ENCODE measurements at places on chromosomes 3 and 15.

DNA sequence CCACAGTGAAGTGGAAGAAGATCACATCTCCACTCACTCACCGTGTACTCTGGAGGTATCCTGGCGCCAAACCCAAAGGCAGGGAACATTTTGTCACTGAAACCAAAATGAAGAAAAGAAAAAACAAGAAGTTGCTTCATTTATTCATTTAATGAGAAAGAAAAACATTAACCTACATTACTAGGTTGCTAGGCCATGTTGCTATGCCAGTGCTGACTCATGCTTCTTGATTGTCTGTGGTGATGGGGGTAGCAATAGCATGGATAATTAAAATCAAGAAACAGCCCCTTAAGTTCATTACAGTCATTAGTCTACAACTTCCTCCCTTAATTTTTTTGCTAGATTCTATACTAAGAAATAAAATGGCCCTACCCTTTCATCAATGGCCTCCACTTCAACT lies 52.7 kb upstream of the MRPL3 start:
- DNase-seq = no peak

DNA sequence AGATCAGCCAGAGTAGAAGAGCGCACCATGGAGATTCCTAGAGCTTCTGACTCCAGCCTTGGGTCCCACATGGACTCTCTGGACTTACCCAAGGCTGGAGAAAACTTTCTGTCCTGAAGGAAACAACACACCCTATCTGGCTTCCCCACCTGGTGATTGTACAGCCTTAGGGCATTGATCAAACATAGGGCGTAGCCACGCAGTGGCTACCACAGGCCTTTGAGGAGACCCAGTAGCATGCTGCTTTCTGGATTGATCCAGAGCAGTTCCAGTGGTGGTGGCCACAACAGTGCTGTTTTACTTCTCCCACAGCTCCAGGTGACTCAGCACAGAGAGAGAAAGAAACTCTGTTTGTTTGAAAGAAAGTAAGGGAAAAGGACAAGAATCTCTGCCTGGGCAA lies 23.5 kb downstream of the PYDC2 start:
- DNase-seq = no peak

DNA sequence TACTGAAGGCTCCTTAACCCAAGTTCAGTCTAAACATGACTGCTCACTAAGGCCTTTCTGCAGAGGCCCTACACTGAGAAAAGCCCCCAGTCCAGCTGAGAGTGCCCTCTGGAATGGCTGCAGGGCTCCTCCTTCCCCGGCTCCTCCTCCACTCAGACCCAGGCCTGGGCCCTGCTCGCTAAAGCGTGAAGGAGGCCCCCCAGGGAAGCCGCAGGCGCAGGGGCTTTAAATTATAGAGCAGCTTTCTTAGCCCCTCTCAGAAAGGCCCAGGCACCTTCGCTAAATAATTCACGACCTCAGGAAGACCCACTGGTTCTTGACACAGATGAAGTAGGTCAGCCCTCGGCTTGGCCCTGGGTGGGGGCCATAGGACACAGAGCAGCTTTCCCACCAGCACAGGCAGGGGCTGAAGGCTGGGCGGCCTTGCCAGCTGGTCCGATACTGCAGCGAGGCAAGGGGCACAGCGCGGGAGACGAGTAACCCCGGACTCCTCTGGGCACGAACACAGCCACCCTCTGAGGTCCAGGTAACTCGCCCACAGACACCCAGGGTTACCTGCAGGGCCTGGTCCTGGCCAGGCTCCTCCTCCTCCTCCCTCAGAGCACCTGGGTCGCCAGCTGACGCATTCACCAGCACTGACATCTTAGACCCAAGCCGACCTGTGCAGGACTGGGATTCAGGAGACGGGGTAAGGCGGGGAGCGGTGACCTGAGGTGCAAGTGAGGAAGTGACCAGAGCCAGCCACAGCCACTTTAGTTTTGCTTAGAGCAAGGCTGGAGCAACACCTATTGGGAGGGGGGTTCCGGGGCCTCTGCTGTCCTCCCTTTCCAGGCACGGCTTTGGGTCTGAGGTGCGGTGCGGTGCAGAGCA lies 36.9 kb downstream of the RBPMS2 start:
- DNase-seq = no peak

DNA sequence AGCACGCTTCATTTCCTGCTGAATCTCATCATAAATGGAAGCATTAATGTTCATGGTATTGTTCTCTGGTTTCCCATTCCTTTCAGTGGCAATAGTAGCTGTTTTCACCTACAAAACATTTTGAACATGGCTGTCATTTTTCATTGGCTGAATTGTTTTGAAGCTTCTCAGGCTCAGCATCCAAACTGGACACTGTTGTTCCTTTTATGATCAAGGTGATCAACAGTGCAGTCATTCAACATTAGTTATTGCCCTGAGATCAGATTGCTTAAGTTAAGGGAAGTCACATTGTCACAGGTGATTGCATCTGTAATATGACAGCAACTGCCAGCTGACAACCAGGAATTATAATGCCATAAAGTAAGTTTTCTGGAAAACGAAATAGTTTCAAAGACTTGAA lies 46.9 kb downstream of the SATB1 start:
- no peak for DNase-seq

GRCh38 chr3:183959214-183959613 lies 58.5 kb downstream of the ABCC5 start:
- DNase-seq = no peak

DNA sequence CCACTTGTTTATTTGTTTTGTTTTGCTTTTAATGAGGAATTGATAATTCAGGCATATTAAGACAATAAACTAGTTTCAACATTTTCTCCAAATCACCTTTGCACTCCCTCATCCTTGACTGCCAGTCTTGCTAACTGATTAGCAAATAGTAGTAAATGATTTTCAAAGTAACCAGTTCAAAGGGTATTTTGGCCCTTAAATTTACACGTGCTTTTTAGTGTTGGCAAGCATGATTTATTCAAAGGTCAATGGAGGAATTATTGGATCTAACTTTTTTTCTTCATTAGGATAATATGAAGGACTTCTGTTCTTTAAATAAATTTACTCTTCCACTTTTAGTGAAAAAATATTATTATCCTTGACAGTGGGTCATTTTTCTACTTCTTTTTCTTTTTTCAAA lies 53.8 kb downstream of the BCHE start:
- no peak for DNase-seq

DNA sequence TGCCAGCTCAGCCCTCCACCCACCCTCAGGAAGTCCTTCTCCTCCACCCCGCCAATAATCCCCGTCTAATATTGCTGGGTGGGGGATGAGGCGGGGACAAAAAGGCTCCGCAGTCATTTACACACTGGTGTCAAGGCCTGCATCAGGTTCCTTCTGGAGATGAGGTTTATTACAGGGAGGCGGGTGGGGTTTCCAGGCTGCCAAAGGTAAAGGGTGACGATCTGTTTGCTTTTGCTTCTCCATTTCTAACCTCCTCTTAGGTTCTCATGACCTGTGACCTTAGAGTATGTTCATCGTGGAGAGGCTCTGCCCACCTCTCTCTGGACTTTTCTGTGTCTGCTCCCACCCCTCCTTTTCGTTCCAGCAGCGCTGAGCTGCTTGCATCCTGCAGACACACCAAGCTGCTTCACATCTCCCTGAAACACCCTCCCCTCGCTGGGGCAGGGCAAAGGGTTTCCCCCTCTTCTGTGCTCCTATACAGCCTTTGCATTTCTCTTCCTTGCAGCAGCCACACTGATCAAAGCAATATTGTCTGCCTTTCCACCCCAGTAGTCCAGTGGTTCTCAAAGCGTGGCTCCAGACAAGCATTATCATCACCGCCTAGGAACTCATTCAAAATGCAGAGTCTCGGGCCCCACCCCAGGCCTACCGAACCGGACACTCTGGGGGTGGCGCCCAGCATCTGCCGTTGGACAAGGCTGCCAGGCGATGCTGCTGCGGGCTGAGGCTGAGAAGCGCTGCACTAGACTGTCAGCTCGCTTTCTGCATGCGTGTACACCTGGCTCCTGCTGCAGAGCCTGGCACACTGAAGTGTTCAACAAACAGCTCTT lies 26.6 kb downstream of the CA12 start:
- DNase-seq = no peak

GRCh38 chr3:88444251-88444650 lies 294.5 kb downstream of the C3orf38 start:
- DNase-seq = no peak

DNA sequence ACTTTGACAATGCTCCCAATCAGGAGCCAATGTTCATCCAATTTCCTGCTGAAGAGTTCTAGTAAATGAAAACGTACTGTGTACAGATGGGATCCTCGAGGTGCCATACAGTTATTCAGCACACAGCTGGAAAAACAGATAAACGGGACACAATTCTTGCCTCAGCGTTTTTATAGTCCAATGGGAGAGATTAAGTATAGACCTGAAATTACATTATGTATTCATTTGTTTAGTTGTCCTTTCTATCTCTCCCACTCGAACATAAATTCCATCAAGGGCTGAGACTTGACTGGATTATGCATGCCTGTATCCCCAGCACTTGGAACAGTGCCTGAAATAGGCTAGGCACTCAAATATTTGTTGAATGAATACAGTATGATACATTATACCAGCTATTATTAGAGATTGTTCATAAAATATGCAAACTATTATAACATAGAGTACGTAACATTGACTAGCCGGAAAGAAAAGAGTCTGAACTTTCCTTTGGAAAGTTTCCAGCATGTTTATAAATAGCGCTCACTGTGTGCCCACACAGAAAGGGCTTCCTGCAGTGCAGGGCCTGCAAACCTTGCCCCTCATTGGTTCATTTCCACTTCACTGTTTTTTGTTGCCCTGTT lies 27.4 kb upstream of the SNTN start:
- peak; percentile 22 for DNase-seq

- DNase-seq = peak; percentile 15
These were observed 1.2 kb upstream of the FAM81A start for GRCh38 chr15:59436774-59437141.

- DNase-seq = no peak
These were observed 23.1 kb downstream of the CNTN3 start for GRCh38 chr3:74591342-74591741.

DNA sequence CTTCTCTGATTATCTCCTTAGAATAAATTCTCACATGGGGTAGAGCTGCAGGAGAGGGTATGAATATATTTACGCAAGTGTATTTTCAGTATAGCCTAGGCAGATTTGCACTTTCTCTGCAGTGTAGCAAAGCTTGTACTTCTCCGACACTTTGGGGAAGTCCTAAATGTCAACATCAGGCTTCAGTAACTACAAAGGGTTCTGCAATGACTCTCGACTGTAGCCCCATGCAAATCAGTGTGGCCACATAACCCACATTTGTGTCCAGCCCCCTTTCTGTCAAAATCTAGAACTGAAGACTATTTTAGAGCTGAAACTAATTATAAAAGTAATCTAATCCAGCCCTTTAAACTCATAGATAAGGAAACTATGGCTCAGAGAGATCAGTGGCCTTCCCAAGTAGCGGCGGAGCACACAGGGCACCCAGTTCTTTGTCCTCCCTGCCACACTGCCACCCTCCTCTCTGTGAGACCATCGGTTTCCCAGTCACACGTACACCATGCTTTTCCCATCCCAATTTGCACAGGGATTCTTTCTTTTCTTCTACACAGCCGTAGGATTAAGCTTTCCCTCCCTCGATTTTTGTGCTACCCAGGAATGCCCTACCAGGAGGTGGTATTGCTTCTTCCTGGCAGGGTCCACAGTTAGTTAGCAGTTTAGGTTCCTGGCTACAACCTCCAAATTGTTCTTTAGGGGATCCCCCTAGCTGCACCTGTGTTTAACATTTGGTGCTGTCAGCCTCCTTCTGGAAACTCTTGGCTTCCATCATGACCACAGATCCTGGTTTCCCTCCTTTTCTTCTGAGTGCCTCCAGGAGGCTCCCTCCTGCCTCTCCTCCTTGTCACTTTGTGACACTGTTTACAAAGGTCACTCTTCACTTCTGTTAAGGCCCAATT lies 22.9 kb downstream of the MRAS start:
- DNase-seq = no peak

DNA sequence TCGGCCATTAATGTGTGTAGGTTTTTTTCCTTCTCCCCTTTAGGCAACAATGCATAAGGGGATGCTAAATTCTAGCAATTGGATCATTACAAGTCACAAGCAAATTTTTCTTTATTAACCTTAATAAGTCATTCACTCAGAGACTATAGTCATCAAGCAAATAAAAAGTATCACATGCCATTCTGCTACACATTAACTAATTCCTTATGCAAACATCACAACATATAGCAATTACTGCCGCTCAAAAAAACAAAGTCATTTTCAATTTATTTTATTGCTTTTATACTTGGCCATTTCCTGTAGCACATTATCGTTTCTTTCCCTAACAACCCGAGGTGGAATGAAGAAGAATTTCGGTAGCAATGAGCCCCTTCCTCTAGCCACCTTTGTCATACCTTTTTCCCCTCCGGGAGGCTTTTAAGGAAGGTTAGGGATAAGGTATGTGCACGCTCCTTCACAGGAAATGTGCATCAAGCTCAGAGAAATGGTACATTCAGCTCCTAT lies 421.2 kb downstream of the TIGIT start:
- DNase-seq = no peak

DNA sequence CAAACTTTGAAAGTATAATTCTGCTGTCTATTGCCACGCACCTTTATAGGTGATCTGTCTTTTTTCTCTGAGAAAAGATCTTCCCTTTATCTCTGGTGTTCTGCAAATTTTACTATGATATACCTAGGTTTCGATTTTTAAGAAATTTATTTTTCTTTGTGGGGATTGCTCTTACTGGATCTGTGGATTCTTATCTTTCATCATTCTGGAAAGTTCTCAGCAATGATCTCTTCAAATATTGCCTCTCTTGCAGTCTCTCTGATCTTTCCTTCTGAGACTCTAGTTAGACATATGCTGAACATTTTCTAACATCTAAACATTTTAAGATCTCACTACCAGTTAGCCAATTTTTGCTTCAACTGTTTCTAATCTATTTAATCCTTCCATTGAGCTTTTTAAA lies 47.0 kb upstream of the ATOSA start:
- no peak for DNase-seq

DNA sequence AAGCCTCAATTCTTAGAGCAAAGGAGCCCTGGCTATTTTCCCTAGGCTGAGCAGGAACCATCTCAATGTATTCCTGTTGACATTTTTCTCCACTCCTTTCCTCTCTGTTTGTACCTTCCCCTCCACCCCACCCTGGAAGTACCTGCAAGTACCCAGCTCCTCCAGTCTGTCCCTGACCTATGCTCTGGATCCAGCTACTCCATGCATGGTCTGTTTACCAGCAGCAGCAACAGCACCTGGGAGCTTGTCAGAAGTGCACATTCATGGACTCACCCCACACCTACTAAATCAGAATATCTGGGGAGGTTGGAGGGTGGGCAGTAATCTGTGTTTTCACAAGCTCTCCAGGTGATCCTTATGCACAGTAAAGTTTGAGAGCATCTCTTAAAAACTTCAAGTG lies 240.7 kb upstream of the UMPS start:
- DNase-seq = no peak

DNA sequence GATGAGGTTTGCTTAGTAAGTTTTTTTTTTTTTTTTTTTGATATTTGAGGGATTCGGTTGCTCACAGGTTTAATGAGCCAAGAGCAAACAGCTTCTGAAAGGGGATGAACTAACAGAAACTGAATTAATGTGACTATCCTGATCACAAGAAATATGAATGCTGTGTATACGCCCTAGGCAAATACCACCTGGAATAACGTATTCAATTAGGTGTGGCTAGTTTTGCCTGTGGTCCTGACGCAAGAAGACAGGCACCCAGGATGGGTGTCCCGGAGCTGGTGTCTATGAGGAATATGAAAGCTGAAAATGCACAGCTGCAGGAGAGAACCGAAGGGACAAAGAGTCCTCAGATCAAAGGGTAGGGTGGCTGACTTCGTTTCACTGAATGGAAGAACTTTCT lies 14.6 kb downstream of the LSG1 start:
- no peak for DNase-seq

- DNase-seq = peak; percentile 69
These were observed 171.1 kb downstream of the KCNAB1 start for GRCh38 chr3:156291272-156292123.

GRCh38 chr3:13009946-13010315 lies 63.3 kb downstream of the IQSEC1 start:
- DNase-seq = no peak

Measured in cerebellar cortex (tissue), 1 donor.